Activated T-cell treated with anti-CD3 and anti-CD28 coated beads for 48 hours (primary cell): ENCODE measurements at places on chromosomes 3 and 15.
A peak's percentile ranks its signal among the peaks of the same experiment; 100 is the strongest.

DNA sequence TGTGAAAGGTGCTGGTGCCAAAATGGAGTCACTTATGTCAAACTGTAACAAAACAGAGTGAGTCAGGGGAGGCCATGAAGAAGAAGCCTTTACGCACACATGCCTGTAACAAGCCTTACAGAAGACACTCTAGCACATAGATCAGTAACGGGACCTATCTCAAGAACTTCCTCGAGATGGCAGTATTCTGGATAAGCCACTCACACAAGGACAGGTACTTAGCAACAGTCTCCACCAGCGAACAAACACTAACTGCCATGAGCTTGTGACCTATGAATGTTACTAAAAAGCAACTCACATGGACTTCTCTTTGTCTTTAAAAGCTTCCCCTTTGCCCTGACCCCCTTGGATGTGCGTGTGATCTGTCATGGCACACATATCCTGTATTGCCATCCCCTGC lies 235.1 kb downstream of the CD47 start:
- DNase-seq, result no peak

- DNase-seq, result no peak
Observed at GRCh38 chr15:37572401-37572800, 362.0 kb upstream of the TMCO5A start.

DNA sequence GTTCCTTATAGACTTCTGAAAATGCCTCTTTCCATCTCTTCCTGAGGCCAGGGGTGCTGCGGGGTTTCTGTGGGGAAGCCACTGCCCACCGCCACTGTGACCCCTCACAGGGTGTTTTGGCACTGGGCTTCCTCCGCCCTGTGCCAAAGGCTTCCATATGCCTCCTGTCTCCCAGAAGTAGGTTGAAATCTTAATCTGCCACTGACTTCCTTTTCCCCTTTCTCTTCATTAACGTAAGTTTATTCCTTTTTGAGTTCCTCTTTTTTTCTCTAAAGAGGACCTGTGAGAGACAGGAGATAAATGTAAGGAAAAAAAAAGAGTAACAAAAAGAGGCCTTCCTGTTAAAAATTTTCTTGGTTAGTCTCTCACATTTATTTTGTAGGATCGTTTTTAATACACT lies 220.5 kb downstream of the CTNNB1 start:
- no peak for DNase-seq

DNA sequence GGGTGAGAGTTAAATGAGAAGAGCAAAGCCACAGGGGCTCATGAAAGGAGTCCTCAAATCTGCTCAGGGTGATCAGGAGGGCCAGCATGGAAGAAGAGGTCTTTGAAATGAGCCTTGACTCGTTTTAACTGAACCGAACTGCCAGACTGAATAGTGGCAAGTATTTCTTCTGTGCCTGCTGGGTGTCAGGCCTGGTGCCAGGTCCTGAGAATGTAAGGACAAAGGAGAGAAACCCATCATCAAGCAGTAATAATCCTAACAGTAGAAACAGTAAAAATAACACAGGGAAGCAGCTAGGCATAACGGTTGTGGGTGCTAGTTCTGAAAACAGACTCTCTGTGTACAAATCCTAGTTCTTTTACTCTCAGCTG lies 40.4 kb upstream of the SMAD3 start:
- no peak for DNase-seq

DNA sequence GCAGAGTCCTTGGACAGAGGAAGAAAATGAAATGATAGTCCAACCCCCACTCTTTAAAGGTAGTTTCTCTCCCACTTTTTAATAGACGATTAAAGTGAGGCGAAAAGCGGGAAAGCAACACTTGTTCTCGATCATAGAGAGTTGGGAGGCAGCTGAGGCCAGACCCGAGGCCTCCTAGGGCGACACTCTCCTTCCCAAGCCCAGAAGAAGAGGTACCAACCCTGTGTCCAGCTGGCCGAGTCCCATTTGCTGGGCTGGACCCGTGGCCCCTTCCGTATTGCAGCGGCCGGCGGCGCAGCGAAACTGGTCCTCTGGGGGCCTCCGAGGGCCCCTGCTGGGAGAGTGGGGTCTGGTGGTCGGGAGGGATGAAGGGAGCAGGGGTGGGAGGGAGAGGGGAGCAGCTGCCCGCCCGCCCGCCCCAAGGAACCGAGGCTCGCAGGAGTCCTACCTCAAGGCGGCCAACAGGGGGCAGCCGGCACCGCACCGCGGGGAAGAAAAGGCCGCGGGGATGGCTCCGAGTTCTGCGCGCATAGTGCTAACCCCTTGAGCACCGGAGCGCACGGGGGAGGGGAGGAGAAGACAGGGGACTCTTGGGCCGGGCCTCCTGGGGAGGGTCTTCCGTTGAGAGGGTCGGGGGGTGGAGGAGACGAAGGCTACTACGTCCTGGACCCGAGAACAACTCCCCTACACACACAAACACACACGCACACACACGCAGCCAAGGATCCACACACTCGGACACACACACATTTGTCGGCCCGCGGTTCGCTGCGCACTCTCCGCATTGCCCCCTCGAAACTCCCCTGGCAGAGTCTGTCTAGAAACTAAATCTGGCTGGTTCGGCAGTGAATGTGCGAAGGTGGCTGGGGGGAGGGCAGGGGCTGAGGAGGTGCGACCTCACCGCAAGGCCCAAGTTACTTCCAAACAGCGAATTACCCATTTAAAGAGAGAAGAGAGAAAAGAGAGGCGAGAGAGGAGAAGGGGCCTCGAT lies 2.0 kb downstream of the WNT5A start:
- peak; percentile 48 for DNase-seq

DNA sequence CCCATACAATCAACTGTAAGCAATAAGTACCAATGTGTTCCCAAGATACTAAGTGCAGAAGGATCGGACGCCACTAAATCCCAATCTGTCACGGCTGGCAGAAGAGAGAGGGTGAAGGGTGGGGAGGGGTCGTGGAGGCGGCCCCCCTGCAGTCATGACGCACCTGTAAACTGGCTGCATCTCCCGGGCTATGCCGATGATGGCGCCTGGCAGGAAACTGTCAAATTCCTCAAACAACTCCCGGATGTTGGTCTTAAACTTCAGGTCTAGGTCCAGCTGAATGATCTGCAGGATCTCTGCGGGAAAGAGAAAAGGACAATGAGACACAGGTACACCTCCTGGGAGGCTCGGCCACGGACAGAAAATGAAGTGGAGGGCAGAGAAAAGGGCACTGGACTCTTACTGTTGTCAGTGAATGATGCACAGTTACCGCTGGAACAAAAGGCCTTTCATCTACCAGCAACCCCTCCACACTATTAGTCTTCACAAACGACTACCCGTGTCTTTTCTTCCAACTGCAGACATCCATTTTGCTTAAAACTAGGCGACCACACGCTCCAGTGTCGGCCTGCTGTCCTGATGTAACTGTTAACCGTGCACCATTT lies 114.6 kb downstream of the XXYLT1 start:
- no peak for DNase-seq

- DNase-seq, result no peak
Observed at GRCh38 chr15:74723754-74724334, 1.5 kb downstream of the CYP1A1 start.

- no peak for DNase-seq
Observed at GRCh38 chr3:5184499-5184898, 3.0 kb upstream of the EDEM1 start.

- DNase-seq, result peak; percentile 56
Observed at GRCh38 chr15:72227192-72227586, 3.8 kb downstream of the PKM start.

DNA sequence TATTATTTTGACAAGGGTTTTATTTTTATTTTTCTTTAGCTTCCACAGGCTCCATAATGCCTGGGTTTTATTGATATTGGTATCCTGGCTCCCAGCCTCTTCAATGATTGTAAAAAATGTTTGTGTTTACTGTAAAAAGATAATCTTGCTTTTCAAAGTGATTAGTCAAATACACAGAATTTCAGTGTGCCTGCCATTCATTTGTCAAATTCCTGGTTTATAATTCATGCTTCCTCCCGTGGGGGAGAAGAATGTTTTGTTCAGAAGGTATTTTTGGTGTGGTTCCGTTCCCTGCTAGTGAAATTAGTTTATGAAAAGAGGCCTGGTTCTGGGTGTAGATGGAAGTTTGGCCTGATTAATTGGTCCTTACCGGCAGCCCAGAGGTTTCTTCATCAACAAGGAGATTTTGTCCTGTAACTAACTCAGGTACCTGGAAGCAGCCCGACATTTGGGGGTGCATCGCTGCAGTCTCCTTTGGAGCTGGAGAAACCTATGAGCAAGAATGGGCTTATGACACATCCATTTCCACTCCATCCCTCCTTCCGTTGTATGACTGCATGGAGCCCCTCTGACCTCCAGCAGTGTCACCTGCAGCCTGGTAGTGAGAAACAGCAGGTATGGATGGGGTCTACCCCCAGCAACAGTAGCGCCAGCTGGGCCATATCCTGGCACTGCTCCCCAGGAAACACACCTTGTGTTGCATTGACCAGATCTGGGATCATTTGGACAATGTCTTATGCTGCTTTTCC lies 101.5 kb downstream of the PGPEP1L start:
- no peak for DNase-seq

DNA sequence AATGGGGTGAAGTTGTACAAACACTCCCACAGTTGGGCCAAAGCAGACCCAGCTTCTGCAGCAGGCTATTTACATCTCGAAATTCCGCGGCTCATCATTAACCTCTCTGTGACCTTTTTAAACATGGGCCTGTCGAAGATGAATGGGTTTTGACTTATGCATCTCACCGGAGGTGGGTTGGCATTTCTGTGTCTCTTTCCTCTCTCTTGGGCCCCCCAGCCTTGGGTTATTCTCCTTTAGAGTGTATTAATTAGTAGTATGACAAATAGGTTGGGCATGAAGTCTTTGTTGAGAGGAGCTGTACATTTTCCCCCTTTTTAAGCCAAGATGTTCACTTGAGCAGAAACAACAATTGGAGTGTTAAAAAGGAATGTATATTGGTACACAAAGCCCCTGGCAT lies 9.8 kb downstream of the SMAD6 start:
- DNase-seq, result no peak

DNA sequence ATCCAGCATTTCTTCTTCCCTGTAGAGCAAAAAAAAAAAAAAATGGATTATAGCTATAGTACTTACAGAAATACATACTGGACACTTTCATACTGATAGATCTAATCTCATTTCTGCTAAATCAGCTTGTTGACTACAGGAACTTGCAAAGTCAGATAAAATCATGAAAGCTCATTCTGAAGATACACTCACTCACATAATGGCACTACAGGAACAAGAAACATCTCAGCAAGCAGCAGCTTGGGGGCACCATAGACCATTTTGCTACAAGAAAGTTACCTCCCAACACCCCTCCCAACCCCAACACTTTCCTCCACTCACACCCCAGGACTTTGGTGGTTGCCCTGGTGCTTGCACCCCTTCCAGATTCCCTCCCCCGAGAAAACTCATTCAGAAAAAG lies 4.6 kb downstream of the MYH15 start:
- no peak for DNase-seq

DNA sequence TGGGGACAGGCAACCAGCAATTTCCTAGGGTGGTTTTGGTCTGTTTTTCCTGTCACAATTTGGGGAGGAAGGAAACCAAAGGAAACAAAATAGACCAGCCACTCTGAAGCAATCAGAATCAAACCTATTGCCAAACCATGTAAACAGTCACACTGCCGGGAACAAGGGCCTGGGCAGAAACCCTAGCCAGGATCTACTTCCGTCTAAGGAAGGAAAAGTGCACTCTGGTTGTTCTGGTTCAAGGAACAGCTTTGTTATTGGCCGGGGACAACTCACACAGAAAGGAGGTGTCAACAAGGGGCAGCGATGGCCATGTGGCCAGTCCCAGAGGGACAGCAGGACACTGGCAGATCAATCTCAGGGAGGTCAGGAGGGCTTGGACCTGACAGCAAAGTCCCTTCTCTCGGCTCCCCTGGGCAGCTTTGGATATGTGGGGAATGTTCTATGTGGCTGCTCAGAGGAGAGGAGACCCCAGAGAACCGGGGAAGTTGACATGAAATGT lies 17.5 kb upstream of the RAD18 start:
- no peak for DNase-seq

DNA sequence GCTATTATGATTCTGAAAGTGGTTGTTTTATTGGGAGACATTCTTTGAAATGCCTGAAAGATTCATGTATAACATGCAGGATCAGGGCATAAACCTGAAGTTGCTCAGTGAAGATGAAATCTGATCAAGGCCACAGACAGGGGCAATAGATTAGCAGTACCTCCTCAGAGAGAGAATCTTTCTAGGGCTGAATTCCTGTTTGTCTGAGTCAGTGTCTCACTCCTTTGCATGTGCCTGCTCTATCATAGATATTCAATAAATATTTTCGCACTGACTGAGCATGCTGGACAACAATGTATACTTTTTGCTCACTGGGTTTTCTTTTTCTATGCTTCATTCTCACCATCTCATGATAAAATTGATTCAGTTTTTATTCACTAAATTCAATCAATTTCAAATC lies 49.8 kb upstream of the PFN2 start:
- no peak for DNase-seq

DNA sequence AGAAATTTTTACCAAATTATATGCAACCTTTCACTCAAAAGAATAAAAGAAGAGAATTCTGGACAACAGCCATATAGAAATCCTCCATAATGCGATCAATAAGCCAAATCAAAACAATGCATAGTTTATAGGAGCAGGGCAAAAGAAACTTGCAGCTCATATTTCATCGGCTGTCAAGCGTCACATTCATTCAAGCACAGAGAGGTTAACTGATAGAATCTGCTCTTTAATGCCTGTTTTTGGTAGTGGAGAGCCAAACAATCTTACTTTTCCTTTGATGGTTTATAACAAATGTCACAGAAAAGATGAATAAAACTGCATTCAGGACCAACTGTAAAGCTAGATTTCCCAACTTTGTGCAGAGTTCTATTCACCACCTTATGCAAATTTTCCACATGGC lies 35.4 kb downstream of the PRTG start:
- DNase-seq, result no peak

- peak; percentile 30 for DNase-seq
Observed at GRCh38 chr15:23642413-23643044, 5.1 kb downstream of the MAGEL2 start.
